ENCODE measurements at places on chromosomes 1 and 21.

GRCh38 chr1:44790968-44791801 lies 3.2 kb upstream of the BEST4 start:
- DNase-seq: no peak

GRCh38 chr1:183673605-183674323 lies 20.6 kb upstream of the APOBEC4 start:
- no peak for DNase-seq

DNA sequence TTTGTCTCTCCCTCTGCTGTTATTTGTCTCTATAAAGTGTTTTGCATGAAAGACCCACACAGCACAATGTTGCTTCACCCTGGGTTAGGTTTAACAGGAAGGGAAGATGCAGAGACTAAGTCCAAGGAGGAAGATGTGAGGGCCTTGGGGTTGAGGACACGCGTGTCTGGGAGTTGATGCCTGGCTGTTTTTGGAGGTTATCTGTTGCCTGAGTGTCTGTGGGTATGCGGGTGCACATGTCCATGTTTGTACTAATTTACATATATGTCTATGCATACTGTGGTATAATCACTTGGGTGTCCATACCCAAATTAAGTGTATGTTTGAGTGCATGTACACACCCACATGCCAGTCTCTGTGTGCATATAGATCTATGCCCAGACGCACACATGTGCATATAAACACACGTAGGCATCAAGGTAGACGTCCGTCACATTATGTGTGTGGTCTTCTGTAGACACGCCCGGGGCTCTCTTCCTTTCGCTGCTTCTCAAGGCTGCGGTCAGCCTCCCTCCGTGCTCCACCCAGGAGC lies 962 bp upstream of the MAN1C1 start:
- DNase-seq: no peak

DNA sequence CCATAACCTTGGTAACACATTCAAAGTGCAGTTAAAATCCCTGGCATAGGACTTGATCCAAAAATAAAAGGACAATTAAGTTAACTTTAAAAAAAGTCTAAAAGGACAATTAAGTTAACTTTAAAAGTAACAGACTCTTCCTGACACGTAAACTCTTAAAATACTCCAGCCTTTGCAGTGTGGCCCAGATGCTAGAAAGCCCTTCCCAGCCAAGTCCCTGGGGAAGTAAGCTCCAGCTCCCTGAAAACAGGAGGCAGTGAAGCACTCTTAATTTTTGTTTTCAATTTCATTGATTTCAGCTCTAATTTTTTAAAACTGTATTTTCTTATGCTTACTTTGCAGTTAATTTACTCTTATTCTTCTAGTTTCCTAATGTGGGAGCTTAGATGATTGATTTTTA lies 5.1 kb upstream of the AIM2 start:
- no peak for DNase-seq
